Cardiac fibroblast (primary cell): ENCODE measurements at places on chromosomes 16 and 17.

DNA sequence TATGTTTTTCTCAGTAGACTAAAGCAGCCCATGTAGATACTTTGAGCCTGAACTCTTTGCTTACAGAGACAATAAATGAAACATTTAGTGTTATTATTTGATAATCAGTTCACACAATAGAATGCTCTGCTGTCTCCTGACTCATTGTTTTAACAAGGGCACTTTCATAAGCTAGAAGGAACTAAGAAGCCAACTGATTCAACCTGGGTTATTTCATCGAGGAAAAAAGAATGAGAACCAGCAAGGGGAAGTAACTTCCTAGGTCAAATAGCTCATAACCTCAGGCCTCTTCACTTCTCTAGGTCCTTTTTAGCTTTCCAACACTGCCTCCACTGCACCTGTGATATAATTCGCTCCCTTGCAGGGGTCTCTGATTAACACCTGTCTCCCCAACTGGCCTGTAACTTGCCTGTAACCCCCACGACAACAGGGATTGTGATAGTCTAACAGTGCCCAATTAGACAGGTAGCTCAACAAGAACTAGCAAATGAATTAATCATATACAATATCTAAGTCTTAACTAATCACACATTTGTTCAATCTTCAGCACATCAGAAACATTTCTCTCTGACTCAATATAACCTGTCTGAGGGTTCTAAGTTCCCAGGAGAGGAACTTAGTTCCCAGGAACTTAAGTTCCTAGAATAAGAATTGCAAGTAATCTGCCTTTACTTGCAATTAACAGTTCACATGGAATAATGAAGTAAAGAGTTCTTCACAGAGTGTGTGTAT, 34.8 kb downstream of the RFFL start:
- peak; percentile 55 for DNase-seq

- no peak for DNase-seq
Observed at GRCh38 chr16:85952811-85953210, 53.8 kb downstream of the IRF8 start.

- DNase-seq: no peak
Observed at GRCh38 chr17:70763018-70763417, 593.7 kb downstream of the KCNJ2 start.

DNA sequence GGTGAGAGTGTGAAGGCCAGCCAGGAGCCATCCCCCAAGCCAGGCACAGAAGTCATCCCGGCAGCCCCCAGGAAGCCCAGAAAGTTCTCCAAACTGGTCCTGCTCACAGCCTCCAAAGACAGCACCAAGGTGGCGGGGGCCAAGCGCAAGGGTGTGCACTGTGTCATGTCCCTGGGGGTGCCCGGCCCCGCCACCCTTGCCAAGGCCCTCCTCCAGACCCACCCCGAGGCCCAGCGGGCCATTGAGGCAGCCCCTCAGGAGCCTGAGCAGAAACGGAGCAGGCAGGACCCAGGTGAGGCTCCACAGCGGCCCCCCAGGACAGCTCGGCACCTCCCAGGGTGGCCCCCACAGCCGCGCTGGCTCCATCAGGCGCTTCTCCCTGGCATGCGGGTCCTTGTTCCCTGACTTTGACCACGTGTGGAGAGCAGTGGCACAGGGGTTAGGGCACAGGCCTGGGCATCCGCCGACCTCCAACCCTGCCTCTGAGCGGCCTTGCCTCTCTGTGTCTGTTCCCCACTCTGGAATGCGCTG, 13.5 kb downstream of the FLYWCH2 start:
- DNase-seq: no peak

DNA sequence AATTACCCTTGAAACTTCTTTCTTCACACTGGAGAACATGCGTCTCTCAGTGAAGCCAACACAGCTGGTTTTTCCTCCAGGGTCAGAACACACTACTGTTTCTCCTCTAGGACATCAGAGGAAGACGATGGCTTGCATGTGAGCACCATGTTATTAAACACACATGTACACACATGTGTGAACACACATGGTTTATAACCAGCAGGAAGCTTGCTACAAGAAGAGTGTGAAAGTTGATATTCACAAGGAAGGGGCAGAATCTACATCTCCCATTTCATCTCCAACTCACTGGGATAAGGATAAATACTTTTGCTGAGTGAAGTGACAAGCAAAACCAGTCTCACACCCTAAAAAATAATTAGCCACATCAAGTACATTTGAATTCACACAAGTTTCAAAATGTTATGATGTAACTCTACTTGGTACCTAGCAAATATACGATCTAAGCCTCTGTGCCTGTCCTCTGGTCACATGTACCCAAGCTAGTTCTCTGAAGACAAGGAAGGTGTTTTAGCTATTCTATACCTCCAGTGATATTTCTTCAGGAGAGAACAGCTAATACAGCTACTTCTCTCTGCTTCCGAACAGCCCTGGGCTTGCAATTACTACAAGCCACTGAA, 127.7 kb downstream of the PARN start:
- no peak for DNase-seq

DNA sequence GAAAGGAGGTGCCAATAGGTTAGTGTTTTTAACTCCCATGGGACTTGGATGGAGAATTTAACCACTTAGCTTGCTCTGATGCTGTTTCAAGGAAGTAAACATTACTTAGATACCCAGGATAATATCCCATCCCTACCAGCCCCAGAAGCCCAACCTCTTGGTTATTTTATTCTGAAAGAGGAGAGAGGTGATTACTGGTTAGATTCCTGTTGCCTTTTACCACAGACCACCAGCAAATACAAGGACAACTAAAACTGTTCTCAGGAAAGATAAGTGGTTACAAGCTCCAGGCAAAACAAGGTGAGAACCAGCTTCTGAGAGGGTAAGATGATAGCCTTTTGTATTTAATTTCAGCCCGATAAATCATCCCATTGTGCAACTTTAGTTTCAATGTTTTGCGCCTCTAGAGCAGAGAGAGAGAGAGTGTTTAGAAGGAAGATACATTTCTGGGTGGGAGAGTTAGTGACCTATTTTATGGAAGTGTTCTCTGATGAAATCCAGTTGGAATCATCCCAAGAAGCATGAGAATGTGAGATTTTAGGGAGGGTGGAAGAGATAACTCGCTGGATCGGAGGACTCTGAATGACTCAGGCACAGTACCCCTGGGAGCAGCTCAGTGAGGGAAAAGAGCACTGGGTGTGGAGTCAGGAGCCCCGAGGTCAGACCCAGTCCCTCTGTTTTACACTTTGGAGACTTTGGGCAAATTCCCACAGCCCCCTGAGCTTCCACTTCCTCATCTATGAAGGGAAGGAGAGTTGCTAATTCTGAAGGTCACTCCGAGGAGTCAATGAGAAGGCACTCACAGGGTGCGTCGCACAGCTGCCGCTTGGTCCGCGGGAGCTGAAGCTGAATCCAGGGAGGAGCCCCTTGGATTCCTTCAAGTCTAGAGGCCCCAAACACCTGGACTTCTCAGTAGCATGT, 12.1 kb downstream of the GLP2R start:
- peak; percentile 95 for DNase-seq

GRCh38 chr17:59292174-59292523, 39.3 kb upstream of the YPEL2 start:
- DNase-seq: no peak

- DNase-seq: no peak
Observed at GRCh38 chr17:44257815-44258760, 9.8 kb downstream of the SLC4A1 start.

DNA sequence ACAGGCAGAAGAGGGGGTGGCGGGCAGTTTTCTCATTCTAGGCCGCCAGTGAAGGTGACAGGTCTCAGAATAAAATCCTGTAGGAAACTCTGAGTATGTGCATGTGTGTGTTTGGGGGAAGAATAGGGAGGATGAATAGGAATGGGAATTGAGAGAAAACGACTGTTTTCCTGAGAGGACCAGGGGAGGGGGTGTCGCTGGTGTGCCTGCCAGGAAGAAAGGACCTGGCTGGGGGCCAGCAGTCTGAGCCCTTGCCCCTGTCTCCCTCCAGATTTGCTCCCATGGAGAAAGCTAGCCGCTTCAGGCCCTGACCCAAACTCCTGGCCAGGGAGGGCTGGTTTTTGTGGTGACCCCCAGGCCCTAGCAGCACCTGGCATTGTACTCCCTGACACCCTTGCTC, 14.4 kb downstream of the C17orf50 start:
- no peak for DNase-seq

DNA sequence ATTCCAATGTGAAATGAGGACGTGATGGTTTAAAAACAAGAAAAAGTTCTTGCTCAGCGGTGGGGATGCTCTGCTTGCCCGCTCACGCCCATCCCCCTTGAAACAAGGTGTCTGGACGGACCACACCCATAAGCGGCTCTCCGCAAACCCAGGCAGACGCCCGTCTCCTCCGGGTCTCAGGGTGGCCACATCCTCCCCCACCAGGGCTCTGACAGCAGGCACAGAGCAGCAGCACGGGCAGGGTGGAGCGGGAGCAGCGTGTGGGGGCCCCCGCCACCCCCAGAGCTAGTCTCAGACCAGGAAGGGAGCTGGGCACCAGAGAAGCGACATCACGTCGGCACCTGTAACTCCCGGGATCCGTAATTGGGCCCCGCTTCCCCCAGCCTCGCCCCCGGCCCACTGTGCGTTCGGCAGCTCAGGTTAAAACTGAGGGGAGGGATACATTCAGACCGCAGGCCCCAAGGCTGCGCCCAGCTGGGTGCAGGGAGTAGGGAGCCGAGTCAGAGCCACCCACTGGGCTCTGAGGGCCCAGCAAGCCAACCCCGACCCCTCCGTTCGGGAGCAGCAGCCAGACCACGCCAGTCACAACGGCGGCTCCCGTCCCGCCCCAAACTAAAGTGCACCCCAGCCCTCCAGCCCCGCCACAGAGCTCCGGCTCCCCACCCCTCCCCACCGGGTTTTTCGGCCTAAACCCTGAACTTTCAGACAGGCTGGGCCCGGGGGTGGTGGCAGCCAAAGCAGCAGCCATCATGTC, 22.0 kb downstream of the CLUH start:
- no peak for DNase-seq
